ENCODE measurements at places on chromosomes 12 and 14. TPM values are rescaled to one million over a fixed set of nuclear protein-coding genes. Genes with fewer than 3 reads are reported as not detected.

KRT86 gene
- not detected for total RNA-seq

DNA sequence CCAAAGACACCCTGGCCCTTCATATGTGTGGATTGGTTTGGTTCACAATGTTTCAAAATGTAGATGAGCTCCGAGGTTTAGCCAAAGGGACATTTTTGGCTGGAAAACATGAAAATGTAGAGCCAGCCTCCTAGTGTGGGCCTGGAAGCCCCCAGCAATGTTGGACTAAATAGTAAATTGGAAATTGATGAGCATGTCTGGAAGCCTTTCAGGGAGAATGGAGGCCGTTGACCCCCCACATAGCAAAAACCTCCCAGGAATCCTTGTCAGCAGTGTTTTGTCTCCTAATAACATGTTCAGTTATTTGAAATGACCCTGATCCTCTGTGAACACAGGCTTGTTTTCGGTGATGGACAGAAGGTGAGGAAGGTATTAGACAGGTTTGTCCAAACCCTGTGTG lies 65.1 kb upstream of the TBX3 start:
- no peak for DNase-seq

GRCh38 chr14:91879196-91879595 lies 11.9 kb upstream of the TC2N start:
- no peak for DNase-seq

FOXG1 gene
- not detected for total RNA-seq

Data from Caco-2 (cell line).